ENCODE measurements at places on chromosomes 5 and 9.

DNA sequence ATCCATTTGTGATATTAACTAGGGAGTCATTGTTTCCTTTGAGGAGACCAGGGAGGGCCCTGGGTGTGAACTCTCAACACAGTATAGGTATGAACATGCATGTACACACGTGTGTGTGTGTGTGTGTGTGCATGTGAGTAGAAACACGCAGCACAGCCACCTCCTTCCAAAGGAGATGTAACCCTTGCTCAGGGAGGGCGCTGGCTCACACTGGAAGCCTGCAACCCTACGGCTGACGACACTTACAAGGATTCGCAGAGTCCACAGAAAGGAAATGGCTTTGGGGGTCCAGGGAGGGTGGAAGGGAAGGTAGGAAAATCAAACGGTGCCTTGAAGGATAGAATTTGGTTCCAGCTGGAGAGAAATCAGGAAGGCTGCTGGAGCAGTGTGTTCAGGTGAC, 21.9 kb downstream of the TRIP13 start:
- no peak for DNase-seq

DNA sequence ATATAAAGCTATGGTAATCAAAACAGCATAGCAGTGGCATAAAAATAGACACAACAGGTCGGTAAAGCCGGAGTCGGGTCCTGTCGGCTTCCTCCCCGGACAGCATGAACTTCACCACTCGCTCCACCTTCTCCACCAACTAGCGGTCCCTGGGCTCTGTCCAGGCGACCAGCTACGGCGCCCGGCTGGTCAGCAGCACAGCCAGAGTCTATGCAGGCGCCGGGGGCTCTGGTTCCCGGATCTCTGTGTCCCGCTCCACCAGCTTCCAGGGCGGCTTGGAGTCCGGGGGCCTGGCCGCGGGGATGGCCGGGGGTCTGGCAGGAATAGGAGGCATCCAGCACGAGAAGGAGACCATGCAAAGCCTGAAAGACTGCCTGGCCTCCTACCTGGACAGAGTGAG, 124.0 kb downstream of the CSNK1G3 start:
- DNase-seq = no peak

DNA sequence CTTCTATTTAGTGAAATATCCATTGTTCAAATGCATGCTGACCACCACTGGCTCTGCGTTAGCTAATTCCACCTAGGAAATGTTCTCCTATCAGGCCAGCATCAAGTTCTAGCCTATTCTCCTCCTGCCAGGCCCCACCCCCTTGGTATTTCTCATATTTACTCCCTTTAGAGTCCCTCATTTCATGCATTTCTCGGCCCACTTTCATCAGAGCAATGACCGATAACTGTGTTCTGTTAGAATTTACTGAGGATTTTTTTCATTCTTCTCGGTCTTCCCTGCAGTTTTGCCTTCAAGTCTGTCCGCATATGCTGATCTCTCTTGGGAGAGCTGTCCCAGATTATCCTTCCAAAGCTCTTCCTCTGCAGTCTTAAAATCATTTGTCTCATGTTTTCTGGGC, 143.4 kb downstream of the GOLPH3 start:
- no peak for DNase-seq

DNA sequence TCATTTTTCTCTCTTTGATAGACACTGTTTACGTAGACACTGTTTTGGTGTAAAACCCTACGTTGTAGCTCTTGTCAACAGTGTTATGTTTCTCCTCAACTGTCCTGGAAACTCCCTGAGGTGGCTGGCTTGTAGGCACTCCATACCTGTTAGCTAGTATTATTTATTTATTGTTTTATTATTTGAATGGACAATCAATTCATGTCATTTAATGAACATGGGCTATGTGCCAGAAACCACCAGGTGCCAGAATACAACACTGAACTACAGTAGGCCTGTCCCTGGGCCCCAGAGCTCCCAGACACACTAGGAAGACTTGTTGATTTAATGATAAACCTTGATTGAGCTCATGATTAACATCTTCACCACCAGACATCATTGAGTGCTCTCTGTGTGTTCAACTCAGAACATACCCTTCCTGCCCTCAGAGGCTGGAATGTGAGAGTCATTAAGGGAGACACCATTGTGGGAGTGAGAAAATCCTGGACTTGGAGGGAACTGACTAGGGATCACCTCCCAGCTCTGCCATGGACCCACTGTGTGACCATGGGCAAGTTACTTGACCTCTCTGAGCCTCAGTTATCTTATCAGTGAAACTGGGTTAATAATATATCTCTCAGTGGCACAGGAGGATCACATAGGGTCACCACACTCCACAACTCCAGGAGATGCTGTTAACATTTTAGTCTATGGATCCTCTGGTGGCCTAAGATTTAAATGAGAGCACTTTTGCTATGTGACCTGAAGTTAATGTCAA, 19.2 kb downstream of the IRF1 start:
- DNase-seq = no peak

- no peak for DNase-seq
Measured at GRCh38 chr9:96858018-96858573, 3.8 kb upstream of the ZNF782 start.

- DNase-seq = no peak
Measured at GRCh38 chr5:175520873-175521272, 42.5 kb downstream of the SFXN1 start.

GRCh38 chr5:52703321-52703720, 84.4 kb upstream of the ITGA1 start:
- DNase-seq = no peak

GRCh38 chr5:11646141-11646540, 258.1 kb downstream of the CTNND2 start:
- no peak for DNase-seq

DNA sequence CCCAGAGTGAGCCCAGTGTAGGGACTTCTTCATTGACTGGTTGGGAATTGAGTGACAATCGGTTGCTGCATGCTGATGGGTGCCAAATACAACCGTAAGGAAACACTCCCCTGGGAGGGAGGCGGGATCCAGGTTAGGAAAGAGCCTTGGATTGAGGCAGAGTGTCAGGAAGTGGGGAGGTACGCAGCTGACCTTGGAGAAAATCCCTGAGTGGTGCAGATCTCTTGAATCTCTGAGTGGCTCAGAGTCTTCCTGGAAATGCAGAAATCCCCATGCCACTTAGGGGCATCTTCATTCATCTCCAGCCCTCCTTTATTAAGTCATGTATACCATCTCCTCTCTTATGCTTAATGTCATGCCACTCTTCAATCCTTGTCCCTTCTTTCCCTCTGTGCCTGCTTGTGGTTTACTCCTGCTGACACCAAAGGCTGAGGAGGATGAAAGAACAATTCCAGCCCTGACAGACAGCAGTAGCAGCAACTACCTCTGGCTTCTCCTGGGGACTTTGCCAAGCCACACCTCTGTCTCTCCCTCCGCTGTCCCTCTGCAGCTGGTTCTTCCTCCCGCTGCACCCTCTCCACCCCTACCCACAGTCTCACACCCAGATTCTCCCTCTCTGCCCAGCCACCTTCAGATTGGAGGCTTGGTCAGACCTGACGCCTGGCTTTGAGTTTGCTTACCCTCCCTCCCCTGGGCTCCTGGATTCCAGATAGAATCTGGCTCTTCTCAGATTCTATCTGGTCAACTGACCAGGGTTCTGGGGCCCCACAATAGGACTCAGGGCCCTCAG, 14.1 kb upstream of the LCP2 start:
- no peak for DNase-seq

- DNase-seq = no peak
Measured at GRCh38 chr5:126806-127205, 34.8 kb downstream of the PLEKHG4B start.

DNA sequence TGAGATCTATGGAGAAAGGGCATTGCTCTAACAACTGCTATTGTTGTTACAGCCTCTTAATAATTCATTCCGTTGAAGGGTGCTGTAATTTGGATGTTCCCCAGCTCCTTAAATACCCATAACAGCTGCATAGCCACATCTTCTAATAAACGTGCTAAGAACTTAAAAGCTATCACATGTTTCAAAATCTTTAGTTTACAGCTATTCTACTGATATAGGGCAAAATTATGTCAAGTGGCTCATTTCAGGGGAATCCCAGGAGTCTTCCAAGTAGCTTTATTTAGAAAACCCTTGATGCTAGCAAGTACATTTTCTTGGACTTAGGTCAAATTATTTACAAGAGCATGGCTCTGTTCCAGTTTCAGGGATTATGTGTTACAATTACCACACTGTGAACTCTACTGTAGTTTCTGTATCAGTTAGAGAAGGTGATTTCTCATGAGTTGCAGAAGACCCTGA, 990.4 kb upstream of the ACO1 start:
- no peak for DNase-seq

GRCh38 chr5:80266566-80266965, 10.7 kb upstream of the SERINC5 start:
- no peak for DNase-seq

DNA sequence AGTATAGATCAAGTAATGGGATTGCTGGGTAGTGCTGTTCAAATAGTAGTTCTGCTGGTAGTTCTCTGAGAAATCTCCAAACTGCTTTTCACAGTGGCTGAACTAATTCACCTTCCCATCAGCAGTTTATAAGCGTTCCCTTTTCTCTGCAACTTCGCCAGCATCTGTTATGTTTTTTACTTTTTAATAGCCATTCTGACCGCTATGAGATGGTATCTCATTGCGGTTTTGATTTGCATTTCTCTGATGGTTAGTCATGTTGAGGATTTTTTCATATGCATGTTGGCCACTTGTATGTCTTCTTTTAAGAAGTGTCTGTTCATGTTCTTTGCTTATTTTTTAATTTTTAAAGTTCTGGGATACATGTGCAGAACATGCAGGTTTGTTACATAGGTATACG, 279.2 kb upstream of the NREP start:
- DNase-seq = no peak

DNA sequence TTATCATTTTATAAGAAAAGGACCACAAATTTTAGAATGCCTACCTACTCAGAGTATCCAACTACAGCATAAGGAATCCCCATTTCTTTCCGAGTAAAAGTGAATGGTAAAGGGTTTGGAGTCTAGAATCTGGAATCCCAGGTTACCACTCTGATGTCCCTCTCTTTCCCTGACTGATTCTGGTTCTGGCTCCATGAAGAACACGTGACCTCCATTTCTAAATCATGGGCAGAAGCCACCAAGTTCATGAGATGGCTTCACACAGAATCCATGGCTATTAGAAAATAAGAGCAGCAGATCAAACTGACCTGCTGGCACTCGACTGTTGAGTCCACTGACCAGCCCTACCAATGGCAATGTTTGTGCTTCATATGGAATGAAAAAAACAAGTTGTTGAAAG, 40.7 kb downstream of the PFDN1 start:
- DNase-seq = no peak

DNA sequence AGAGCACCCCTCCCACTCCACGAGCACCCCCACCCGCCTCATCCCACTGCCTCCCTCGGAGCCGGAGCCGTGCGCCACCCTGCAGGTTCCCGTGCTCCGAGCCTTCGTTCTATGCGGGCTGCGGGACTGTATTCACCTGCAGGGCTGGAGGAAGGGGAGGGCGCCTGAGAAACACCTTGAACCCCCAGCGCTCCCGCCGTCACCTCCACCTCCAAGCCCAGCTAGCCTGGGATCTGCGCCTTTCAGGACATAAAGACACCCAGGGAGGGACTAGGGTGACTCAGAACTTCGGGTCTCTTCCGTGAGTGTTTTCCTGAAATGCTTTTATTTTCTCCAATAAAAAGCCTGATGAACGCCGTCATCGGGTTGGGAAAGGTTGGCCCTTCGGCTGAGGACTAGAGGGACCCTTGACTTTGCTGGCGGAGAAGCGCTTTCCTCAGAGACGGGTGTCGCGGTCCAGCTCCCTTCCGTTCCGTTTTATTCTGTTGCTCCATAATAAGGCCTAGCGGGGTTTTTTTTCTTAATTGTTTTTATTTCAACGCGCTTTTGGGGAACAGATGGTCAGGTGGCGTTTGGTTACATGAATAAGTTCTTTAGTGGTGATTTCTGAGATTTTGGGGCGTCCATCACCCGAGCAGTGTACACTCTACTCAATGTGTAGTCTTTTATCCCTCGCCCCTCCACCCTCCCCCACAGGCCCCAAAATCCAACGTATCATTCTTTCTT, 4.6 kb downstream of the TLX3 start:
- no peak for DNase-seq

- DNase-seq = no peak
Measured at GRCh38 chr9:2257248-2257929, 242.2 kb downstream of the SMARCA2 start.

DNA sequence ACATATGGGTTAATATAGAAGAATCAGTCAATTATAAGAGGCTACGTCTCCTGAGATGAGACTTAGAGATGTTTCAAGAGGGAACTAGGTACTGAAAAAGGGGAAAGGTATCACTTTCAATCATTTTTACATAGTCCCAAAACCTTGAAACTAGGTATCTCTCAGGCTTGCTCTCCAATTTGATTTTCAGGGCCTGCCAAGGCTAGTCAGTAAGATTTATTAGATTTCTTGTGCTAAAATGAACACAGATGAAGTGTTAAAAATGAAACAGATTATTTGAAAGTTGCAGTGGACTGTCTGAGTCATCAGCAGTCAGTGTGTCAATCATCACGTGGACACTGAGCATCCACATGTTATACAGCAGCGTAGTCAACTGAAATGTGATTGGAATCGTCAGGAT, 591.1 kb downstream of the DTWD2 start:
- no peak for DNase-seq

- no peak for DNase-seq
Measured at GRCh38 chr5:95863383-95863757, 40.8 kb upstream of the GLRX start.

- no peak for DNase-seq
Measured at GRCh38 chr9:125878164-125878631, 131.0 kb downstream of the PBX3 start.

DNA sequence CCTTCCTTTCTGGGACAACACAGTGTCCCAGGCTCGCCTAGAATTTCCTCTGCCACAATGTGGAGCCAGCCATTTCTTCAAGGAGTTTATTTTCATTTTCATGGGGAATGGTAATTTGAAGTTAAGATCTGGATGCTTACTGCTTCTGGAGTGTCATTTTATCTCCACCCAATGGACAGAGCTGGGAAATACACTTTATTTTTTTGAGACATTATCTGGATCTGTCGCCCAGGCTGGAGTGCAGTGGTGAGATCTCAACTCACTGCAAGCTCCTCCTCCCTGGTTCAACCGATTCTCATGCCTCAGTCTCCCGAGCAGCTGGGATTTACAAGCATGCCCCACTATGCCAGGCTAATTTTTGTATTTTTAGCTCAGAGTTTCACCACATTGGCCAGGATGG, 12.7 kb upstream of the THG1L start:
- DNase-seq = peak; percentile 50

DNA sequence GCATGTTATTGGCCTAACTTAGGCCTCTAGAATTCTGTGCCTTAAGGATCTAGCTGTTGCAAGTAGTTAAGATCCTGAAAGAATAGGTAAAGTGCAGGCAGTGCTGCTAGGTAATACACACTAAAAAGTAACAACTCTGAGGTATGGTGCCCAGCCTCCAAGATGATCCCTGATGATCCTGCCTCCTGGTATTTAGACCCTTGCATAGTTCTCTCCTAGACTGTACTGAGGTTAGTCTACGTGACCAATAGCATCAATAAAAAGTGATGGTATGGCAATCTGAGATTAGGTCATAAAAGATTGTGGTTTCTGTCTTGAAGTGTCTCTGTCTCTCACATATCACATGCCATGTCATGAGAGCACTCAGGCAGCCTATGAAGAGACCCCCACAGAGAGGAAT, 9.2 kb downstream of the TSTD2 start:
- DNase-seq = no peak

Data from glomerular endothelial cell (primary cell).